ENCODE measurements at places on chromosomes 1 and 21.
A peak's percentile ranks its signal among the peaks of the same experiment; 100 is the strongest.

GRCh38 chr1:241762713-241763339 lies 85.2 kb upstream of the EXO1 start:
- no peak for DNase-seq

- DNase-seq, result peak; percentile 37
These were observed 27.6 kb downstream of the C2CD2 start for GRCh38 chr21:41926117-41926806.

- DNase-seq, result no peak
These were observed 442.7 kb downstream of the PTBP2 start for GRCh38 chr1:97164276-97164639.

DNA sequence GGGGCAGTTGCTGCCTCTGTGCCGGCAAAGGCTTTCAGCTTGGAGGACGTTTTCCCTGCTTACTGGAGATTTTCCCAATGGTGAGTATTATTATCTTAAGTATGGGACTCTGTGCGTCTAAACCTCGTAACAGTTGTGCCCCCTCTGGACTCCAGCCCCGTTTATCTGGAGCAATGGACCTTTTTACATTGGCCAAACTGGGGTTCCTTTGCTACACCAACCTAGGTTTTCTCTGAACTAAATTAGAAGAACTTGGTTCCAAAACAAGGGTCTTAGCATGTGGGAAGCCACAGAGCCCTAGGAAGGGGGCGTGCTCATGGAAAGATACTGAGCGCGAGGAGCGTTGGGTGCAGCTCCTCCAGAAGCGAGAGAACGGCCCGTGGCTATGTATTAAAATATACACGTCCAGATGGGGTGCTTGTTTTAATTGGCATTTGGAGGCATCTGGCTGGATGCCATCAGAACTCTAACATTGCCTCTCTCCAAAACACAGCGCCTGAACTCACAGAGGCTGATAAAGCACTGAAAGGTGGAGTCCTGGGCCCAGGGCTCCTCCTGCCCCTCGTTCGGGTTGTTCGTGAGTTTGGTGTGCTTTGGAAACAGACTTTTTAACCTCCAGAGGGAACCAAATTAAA lies 28.4 kb downstream of the POFUT2 start:
- no peak for DNase-seq

GRCh38 chr1:84283381-84283780 lies 18.1 kb upstream of the SAMD13 start:
- DNase-seq, result no peak

Measured in stimulated activated CD4-positive, alpha-beta T cell treated with anti-CD3 and anti-CD28 coated beads, Interleukin-15, amount 100 ng/mL, for 24 hours (primary cell).